NCI-H526 (cell line): ENCODE measurements at places on chromosomes 1 and 21.

DNA sequence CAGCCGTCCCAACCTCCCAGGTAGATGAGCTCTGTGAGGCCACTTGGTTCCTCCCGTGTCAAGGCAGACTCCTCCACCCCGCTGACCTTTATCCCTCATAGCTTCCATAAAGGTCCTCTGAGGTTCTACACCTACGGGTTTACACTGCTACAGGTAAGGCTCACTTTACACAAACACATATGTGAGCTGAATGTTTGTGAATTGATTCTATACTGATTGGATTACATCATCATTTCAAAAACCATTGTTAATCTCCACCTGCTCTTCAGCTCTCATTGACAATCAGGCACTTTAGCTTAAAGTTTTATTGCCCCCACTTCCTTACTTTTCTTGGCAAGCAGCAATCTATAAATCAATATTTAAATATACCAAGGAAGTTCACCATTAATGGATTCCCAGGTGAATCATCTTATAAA, 12.8 kb upstream of the RGS16 start:
- no peak for DNase-seq

- DNase-seq = no peak
Measured at GRCh38 chr21:17793246-17794123, 25.7 kb downstream of the C21orf91 start.

DNA sequence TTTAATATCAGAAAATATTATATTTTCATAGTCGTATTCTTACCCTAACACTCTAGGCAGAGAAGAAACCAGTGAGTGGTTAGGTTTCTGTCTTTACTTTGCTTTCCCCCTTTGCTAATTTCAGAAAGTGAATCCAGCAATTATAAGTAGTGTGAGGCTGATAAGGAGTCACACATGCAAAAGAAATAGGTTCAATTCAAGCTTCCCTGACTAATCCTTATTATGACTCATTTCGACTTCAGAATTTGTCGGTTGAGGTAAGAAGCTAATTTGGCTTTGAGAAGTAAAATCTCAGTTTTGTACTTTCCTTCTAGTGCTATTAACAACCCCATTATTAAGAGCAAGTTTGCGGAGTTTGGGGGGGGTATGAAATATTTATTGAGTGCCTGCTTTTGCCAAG, 22.4 kb downstream of the ESRRG start:
- DNase-seq = no peak

GRCh38 chr1:210696709-210697108, 368.0 kb downstream of the HHAT start:
- DNase-seq = no peak

DNA sequence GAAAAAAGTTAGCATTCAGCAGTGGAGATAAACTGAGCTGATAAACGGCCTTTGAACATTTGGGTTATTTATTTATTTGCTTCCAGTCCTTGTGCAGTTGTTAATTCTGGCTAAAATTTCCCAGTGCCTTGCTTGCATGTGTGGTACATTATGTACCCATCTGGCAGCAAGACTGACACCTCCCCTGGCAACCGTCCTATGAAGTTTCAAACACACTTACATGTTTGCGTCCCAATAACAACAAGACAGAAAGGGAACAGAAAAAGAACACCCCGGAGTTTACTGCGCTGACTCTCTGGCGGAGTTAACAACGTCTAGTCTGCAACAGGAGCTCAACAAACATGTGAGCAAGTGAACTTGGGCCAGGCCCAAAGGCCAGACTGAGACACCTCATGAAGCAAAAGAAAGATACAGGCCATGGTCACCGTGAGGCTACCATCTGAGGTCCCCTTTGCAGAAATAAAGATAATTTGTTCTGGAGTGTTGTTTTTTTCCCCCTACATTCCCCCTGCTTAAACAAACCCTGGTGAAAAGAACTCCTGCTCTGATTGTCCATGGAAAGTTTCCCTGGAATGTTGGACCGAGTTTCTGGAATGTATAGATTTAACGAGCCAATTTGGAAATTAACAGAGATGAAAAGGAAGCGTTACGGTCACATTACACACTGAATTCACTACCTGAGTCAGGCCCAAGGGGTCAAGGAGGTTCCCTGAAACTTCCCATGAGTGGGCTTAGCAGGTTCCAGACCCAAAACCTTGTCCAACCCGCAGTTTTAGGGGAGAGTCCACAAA, 33.4 kb downstream of the TRABD2B start:
- DNase-seq = no peak

- no peak for DNase-seq
Measured at GRCh38 chr21:27380303-27380702, 413.4 kb upstream of the ADAMTS5 start.
